ENCODE measurements at places on chromosomes 12 and 14.

DNA sequence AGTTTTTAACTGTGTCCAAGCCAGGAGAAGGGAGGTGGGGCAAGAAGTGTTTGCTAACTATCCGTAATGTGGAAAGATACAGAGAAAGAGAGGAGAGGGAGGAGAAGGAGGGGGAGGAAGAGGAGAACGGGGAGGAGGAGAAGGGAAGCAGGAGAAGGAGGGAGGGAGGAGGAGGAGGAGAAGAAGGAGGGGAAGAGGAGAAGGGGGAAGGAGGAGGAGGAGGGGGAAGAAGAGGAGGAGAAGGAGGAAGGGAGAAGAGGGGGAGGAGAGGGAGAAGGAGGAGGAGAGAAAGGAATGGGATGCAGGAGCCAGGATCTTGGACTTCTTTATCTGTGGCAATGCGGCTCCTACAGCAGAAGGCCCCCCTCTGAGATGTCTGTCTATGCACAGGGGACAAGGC is 510.3 kb upstream of the CCDC196 start:
- no peak for DNase-seq

DNA sequence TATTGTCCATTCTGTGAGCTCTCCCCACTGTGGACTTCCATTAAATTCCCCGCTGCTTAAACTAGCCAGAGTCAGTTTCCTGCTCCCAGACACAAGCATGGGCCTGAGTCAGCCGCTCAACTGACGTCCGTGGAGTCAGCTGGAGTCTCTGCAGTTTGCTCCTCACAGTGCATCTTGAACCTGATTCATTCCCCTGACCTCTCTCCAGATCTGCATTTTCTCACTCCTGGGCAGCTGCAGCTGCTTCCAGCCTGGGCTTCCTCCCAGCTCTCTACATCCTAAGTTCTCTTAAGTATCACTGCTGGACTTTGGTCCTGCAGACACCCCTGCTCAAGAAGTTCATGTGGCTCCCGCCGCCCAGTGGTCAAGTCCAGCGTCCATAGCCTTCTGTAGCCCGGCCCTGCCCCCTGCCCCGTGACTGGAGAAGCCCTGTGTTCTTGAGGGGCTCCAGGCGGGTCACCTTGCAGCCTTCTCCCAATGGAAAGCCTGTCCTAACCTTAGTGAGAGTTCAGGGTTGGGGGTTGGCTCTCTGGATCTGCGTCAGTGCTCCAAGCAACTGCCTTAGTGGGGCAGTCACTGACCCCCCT is 20.0 kb downstream of the NFKBIA start:
- DNase-seq = no peak

- DNase-seq = no peak
These were observed 45.4 kb downstream of the BCAT1 start for GRCh38 chr12:24903329-24904088.

DNA sequence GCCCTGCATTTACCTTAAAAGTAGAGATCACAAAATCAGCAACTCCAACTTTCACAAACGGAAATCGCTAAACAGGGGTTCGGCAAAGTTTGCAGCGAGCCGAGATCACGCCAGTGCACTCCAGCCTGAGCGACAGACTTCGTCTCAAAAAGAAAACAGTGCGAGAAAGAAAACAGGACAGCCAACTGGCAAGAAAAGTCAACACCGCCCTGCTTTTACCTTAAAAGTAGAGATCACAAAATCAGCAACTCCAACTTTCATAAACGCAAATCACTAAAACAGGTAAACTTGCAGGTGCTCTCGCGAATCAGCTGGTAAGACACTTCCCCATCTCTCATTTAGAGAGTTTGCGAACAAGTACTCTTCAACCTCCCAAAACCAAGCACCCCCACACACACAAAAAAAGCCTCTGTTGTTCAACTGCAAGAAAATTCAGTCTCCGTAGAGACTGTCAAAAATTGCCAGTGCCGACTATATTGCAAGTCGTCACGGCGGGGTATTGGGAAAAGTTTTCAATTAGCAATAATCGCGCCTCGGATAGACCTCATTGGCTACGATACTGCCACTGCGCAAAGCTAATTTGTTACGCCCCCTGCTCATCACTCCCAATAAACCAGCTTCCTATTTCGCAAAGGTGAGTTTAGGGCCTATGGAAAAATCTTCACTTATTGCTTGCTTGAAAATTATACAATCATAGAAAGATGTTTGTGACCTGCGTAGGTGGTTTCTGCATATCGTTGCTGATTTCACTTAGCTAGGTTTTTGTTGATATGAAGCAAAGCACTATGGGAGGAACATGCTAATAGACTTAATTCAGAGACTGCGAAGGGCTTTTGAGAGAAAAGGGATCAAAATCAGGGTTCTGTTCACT is at the start of gene RNU4-1:
Gene RNU4-1, minus strand, starts transcription at position 577 of the 871 bp plus-strand sequence.
- DNase-seq = peak; percentile 55

DNA sequence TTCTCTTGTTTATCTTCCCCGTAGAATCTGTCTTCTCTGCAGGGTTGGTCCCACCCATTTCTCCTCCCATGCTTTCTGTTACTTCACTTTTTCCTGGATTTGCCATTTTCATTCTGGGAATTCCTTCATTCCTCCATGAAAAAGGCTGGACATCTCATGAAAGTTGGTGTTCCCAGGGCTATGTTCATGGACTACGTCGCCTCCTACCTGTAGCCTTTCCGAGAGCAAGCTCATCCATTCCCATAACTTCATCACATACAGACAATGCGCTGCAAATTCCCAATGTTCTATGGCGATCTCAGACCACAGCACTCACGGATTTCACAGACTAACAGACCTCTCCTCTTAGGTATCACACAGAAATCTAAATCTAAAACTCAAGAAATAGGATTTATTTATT is 217.1 kb downstream of the EXOC5 start:
- no peak for DNase-seq

- no peak for DNase-seq
These were observed 20.1 kb downstream of the LIN7A start for GRCh38 chr12:80917651-80918050.

DNA sequence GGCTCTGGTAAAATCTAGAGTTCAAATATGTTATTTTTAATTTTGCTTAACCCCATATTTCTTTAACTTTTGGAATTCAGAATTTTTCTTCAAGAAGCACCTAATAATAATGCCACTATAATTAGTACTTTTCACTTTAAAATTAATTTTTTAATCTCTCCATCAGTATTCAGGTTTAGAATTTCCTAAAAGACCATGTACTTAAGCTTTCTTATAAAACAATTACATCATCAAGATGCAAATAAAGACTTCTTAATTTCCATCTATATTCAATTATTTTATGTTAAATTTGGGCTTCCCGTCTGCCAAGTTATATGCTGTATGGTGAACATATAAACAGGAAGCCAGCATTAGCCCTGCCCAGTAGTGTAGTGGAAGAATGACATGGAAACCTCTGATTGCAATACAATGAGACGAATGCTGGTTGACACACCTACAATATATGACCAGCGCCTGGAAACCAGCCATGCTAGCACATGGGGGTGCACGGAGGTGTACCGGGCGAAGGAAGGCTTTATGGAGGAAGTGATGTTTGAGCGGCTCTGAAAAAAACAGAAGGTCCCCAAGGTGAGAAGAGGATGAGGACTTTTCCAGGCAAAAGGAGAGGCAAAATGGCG is 82.2 kb downstream of the LLPH start:
- DNase-seq = no peak

DNA sequence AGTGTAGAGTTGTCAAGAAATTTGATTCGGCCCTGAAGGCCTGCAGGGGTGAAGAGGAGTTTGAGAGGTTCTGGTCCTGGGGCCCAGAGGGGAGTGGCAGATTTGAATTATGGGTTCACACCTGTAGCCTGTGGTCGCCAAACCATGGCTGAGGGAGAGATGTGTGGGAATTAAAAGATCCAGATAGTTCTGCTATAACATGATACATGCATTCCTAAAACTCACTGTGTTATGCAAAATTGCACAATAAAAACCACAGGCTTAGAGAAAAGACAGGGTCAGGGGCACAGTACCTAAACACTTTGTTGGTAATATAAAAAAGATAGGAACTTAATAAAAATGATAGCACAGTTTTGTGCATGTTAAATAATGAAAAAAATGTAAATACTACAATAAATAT is 106.2 kb downstream of the TMEM30B start:
- DNase-seq = no peak

DNA sequence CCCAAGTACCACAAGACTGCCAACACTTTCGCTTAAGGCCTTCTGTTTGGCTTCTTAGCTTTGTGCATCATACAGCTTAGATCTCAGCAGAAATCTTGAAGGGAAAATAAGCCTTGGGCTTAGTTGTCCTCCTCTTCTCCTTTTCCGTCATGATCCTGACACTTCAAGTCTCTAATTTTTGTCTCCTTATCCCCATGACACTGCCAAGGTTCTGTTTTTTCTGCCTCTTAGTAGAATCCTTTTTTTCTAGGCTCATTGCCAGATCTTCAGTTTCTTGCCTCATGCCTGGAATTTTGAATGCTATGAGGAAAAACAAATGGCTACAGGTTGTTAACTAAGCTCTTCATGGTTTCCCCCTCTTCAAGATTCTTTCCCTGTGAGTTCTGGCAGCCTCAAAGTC is 450.4 kb downstream of the LRFN5 start:
- no peak for DNase-seq

GRCh38 chr12:48796976-48797375 is 8.1 kb upstream of the ADCY6 start:
- no peak for DNase-seq

DNA sequence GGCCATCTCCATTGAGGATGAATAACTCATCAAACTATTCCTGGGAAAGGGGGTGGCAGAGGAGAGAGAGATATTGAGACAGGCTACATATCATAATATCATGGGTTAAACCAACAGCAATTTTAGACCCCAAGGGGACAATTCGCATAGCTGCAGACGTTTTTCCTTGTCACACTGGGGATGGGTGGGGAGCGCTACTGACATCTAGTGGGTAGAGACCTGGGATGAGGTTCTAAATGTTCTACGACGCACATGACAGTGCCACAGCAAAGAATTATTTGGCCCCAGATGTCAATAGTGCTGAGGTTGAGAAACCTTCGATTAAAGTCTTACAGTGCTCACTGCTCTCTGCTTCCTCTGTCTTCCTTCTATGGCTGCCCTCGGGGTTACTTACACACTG is 425.6 kb downstream of the NRXN3 start:
- DNase-seq = no peak

DNA sequence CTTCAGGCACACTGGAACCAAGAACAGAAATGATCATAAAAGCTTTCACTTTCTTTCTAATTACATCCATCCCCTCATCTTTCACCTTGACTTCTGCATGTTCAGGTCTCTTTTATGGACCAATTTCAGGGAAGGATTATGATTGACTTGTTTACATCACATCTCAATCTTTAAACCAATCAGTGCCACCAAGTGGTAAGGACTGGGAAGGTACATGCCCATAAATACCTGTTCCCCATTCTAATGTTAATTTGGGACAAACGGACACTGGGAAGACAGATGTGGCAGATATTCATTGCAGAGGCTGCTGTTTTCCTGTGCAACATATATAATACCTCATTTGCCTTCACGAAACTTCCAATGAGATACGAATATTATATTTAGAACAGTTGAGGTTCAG is 978.1 kb downstream of the GALC start:
- no peak for DNase-seq

- DNase-seq = no peak
These were observed 86.5 kb upstream of the DIO3 start for GRCh38 chr14:101474563-101475455.

DNA sequence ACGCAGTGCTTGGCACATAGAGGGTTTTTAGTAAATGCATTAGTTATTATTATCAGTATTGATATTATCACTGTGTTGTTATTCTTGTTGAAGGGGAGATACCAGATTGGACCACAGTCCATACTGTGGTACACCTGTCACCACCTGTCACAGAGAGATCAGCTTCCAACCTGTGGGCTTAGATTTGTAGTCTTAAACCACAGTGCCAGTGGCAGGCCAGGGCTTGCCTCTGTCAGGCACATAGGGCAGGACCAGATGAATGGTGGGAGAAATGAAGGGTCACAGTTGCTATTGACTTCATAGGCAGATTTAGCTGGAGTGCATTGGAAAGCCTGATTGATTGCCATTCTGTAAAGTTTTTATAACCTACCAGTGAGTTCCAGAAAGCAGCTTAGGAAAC is 35.1 kb downstream of the ARL1 start:
- no peak for DNase-seq

- no peak for DNase-seq
These were observed 225.6 kb upstream of the CRY1 start for GRCh38 chr12:107318806-107319532.

DNA sequence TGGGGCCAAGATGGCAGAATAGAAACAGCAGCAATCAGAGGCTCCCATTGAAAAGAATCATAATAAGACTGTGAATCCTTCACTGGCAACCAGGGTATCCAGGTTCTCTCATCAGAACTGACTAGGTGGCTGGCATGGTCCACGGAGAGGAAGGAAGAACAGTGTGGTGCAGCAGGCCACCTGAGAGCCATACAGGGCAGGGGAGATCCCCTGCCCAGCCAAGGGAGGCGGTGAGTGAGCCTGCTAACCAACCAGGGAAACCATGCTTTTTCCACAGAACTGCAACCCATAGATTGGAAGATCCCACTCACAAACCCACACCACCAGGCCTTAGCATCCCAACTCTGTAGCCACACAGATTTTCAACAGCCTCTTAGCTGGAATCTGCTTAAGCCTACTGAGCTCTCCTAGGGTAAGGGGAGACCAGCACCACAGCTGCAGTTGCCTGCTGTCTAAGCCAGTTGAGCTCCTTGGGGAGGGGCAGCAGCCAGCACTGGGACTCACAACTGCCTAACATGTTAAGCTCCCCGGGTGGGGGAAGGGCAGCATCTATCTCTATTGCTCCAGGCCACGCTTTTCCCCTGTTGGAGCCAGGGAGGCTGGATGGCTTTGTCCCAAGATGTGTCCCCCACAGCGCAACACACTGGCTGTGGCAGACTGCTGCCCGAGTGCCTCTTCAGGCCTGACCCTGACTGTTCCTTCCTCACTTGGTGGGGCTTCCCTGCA is 342.6 kb upstream of the CCDC196 start:
- DNase-seq = no peak

- peak; percentile 63 for DNase-seq
These were observed at the start of gene LGMN for GRCh38 chr14:92748259-92749016. LGMN (minus strand) TSS chr14:92748627; CDS start chr14:92732786, 15,841 bp downstream.

DNA sequence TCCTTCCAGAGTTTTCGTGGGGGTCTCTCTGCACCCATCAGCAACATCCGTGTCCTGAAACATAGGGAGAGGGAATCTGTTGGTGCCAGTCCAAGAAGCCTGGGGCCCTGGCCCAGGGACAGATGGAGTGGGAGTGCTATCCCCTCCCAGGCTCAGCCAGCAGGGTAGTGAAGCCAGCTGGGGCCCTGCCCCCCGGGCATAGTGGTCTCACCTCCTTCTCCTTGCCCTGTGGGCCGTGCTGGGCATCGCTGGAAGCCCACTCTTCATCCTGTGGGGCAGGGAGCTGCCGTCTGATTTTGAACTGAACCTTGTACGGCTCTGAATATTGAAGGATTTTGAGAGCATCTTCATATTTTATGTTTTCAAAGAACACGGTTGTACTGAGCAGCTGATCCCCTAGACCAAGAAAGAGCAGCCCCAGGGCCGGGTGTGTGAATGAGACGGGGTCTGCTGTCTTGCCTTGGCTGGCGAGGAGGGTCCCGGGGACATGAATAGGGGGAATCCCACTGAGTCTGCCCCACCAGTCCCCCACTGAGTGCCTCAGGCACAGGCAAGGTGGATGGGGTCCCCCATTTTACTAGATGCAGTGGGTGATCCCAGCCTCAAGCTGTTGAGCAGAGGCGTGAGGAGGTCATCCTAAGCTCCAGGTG is 23.3 kb downstream of the AHNAK2 start:
- no peak for DNase-seq
